Sigmoid colon (tissue), 7 donors: ENCODE measurements at places on chromosomes 3 and 15. TPM values are rescaled to one million over a fixed set of nuclear protein-coding genes. Genes with fewer than 3 reads are reported as not detected.

DNA sequence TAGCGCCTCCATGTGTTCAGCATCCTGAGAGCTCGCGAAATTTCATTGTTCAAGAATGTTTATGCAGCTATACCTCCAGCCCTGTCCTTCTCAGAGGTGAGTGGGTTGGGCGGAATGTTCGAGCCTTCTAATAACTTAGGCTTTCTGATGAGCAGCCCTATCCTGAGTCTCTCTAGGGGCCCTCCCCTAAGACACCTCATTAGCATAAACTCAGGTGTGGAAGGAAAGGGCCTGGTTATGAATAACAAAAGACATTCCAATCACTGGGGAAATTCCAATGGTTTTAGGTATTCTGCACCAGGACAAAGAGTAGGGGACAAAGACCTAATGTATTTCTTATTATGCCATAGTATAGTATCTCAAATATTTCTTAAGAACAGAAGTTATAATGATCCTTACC is 138.1 kb upstream of the PDZRN3 start:
- no peak for DNase-seq

DNA sequence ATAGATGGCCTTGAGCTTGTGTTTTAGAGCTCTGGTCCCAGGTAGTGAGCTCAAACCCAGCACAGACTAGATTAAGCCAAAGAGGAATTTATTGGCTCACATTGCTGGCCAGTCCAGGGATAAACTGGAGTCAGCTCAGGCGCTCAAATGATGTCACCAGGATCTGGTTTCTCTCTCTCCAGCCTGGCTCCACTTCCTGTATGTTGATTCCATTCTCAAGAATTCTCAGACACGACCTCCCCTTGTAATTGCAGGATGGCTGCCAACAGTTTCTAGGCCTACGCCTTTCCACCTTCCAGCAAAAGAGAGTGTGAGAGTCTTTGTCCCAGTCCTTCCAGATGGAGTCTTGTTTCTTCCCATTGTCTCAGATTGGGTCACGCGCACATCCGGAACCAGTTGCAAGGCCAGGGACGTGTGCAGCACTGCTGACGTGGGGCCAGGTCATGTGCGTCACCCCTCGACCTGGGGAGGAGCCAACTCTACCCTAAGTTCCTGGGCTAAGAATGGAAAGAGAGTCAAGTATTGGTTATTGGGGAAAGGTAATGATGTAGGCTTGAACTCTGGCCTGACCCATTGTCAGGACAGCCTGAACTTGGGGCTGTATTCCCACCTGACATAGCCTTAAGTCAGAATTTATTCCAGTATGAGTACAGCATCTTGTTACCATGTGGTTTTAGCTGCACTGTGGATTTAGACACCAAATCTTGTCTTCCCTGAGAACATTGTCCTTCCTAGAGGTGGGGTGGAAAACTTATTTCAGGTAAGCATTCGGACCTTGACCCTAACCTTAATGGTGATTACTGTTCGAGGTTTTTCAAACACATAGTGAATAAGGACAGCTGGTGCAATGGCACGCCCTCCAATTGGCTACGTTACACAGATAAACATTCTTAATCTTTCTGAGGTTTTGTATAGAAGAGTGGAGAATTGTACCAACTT is 31.6 kb downstream of the CACNA1D start:
- peak; percentile 91 for DNase-seq

- no peak for DNase-seq
These were observed 1.0 kb downstream of the TSC22D2 start for GRCh38 chr3:150409125-150409511.

- DNase-seq, result no peak
These were observed 29.6 kb upstream of the IFT57 start for GRCh38 chr3:108251844-108252243.

DNA sequence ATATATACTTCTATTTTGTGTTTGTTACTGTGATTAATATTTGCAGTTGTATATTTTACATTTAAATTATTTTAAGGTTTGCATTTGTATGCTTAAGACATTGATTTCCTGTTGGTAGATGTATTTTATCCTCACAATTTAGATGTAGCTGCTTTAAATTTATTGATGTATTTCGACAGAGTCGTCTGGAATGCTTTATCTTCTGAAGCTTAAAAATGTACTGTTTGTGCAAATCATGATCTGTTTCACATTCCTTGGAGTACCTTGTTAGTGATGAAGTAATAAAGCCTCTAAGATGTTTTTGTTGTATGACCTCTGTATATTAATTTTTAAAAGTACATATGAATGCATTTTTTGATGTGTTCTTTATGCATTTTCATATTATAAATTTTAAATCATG is 1.9 kb downstream of the CHD2 start:
- DNase-seq, result no peak

DNA sequence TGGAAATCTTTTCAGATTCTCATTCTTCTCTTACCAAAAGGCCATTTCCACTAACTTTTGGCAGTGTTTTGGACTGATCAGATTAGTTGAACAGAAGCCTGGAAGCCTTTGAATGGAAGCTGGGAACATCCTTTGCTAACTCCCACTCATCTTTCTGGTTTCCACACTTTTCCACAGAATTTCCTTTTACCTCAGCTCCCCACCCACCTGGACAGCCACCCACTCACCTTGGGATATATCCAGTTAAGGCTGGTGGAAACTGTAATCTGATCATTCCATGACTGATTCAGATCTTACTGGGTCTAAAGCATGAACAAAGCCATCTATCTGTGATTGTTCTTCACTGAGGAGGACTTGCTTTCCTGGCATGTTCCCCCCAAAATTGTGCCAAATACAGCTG is 119.5 kb downstream of the CCNL1 start:
- DNase-seq, result no peak

- no peak for DNase-seq
These were observed 656.0 kb upstream of the GRM7 start for GRCh38 chr3:6204891-6205290.

GRCh38 chr15:60095711-60096110 is 91.6 kb downstream of the FOXB1 start:
- DNase-seq, result no peak

GRCh38 chr15:39587731-39588530 is 7.1 kb downstream of the THBS1 start:
- no peak for DNase-seq

GRCh38 chr3:43154980-43155379 is 49.1 kb upstream of the POMGNT2 start:
- no peak for DNase-seq

GRCh38 chr15:41278319-41278718 is 47.3 kb downstream of the CHP1 start:
- DNase-seq, result no peak

DNA sequence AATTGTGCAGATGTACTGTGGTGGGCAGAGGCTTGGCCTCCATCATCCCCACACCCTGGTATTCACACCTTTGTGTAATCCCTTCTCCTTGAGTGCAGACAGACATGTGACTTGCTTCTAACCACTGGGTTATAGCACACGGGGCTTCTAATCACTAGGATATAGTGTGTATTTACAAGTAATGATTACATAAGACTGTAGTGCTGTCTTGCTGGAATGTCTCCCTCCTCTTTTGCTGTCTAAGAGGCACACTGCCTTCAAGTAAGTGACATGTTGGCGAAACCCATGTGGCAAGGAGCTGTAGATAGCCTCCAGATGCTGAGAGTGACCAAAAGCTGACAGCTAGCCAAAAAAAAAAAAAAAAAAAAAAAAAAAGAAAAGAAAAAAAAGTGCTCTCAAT is 542.7 kb upstream of the MDFIC2 start:
- DNase-seq, result no peak

DNA sequence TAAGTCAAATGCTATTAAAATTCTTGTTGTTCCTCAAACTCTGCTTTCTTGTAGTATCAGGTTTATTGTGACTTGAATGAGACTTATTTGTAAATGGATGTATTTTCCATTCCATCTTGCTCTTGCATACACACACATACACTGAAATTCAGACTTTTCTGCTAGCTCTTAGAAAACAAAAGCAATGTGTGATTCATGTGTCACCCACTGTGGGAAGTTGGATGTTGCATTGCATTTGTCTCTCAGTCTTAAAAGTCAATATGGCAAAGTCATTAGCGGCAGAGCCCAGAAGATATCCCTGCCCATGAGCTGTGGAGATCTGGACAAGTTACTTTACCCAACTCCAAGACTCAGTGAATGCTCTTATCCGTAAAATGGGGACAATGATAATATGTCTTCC is 357.2 kb upstream of the TPRG1 start:
- no peak for DNase-seq

GRCh38 chr15:68696414-68697363 is 117.9 kb downstream of the CORO2B start:
- no peak for DNase-seq

DNA sequence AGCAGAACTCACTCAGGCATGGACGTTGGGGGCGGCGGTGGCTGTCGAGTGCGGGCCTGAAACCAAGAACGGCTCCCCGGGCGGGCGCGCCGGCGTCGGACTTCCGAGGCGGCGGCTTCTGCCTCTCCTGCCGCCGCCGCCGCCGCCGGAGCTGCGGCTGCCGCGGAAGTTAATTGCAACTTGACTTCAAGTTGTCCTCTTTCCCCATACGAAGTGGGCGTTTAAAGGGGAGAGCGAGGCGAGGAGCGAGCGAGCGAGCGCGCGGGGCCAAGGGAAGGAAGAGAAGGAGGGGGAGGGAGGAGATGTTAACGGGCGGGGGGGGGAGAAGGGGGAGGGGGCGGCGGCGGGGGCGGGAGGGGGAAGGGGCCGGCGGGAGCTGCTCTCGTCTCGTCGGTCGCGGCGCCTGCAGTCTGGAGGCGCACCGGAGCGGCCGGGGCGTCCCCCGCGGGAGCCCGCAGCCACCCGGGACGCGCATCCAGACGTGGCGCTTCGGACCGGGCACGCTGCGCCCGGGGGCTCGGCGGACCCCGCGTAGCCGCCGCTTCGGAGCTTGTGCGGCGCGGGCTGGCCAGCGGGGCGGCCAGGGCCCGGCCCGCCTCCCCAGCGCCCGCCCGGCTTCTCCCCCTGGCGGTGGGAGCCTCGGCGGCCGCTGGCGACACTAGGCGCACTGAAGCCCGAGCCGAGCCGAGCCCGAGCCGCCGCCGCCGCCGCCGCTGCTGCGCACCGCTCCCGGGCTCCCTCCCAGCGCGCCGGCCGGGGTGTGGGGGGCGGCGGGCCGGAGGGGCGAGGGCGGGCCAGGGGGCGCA is 19.7 kb upstream of the SATB1 start:
- peak; percentile 82 for DNase-seq

- DNase-seq, result no peak
These were observed 209.2 kb downstream of the FEZF2 start for GRCh38 chr3:62164196-62164595.

GRCh38 chr3:109900783-109901182 is 563.4 kb upstream of the DPPA4 start:
- no peak for DNase-seq

DNA sequence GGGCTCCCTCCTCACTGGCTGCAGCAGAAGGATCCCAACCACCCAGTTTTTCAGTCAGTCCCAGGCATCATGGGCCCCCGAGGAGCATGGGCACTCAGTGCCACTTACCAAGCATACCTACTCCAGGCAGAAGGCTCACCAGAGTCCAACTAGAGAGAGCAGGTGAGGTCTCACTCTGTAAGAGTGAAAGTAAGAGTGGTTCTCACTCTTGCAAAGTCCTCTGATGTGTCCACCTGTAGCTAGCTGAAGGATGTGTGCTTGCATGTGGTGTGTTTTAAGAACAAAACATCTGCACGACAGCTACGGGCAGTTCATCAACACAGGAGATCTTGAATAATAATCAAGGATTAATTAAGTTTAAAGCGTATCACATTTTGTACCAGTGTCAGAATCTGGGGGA is 49.7 kb downstream of the CCK start:
- DNase-seq, result no peak

- DNase-seq, result no peak
These were observed 42.0 kb upstream of the SACM1L start for GRCh38 chr3:45647148-45647619.

The FSIP1 gene
- total RNA-seq, result 1.4 TPM

The GP5 gene
- total RNA-seq, result 0.14 TPM

The FMN1 gene
- total RNA-seq, result 6.7 TPM

The GPR15 gene
- total RNA-seq, result 0.66 TPM

The GPR176 gene
- 3.1 TPM for total RNA-seq

The IQCF5 gene
- not detected for total RNA-seq

The ARIH1 gene
- total RNA-seq, result 49.0 TPM
